Kasumi-1 (cell line): ENCODE measurements at places on chromosomes 7 and 10.

GRCh38 chr7:664997-665735 lies 61.3 kb upstream of the DNAAF5 start:
- DNase-seq, result no peak

- DNase-seq, result no peak
Observed at GRCh38 chr7:1359681-1360485, 99.4 kb downstream of the MICALL2 start.

DNA sequence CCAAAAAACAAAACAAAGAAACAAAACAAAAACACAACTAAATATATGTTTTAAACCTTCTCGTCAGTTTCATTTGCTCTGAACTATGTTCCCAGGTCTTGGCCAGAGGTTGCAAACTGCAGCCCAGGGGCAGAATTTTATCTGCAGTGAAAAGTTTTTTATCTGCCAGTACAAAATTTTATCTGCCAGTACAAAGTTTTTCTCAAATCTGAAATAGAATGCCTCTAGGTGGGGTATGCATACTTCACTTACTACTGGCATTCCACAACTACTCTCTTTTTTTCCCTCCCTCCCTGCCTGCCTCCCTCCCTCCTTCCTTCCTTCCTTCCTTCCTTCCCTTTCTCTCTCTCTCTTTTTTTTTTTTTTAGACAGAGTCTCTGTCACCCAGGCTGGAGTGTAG lies 9.4 kb upstream of the CLDN3 start:
- no peak for DNase-seq

DNA sequence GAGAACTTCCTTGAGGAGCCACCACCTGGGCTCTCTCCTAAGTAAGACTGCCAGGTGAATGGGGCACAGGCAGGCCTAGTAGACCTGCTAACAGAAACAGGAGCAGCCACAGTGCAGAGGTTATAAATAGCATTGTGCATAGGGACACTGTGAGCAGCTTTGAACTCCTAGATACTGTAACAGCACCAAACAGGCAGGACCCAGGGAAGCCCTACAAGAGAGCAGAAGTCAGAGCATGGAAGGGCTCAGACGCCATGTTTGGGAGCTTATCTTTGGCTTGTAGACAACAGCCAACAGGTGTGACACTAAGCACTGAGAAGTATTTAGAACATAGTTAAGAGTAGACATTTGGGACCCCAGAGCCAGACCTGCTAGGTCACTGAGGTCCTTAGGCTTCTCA lies 14.5 kb downstream of the XRCC2 start:
- no peak for DNase-seq

DNA sequence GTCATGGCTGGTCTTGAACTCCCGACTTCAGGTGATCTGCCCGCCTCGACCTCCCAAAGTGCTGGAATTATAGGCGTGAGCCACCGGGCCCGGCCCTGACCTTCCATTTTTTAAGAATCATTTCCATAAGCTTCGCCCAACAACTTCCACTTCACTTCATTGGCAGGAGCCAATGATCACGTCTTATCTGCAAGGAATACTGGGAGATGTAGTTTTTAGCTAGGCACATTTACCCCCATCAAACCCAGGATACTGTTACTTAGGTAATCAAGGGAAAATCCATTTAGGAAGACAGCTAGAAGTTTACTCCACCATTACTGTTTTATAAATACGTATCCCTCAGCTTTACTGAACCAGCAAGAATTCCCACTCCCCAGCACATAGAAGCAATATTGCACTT lies 3.4 kb upstream of the CDK13 start:
- peak; percentile 25 for DNase-seq

- DNase-seq, result peak; percentile 83
Observed at GRCh38 chr10:19788075-19788686, 28.1 kb upstream of the PLXDC2 start.

- no peak for DNase-seq
Observed at GRCh38 chr7:115009139-115009538, 87.2 kb downstream of the MDFIC start.

- no peak for DNase-seq
Observed at GRCh38 chr10:23568996-23569395, 130.1 kb downstream of the OTUD1 start.

GRCh38 chr10:24971374-24971773 lies 19.0 kb upstream of the PRTFDC1 start:
- no peak for DNase-seq

DNA sequence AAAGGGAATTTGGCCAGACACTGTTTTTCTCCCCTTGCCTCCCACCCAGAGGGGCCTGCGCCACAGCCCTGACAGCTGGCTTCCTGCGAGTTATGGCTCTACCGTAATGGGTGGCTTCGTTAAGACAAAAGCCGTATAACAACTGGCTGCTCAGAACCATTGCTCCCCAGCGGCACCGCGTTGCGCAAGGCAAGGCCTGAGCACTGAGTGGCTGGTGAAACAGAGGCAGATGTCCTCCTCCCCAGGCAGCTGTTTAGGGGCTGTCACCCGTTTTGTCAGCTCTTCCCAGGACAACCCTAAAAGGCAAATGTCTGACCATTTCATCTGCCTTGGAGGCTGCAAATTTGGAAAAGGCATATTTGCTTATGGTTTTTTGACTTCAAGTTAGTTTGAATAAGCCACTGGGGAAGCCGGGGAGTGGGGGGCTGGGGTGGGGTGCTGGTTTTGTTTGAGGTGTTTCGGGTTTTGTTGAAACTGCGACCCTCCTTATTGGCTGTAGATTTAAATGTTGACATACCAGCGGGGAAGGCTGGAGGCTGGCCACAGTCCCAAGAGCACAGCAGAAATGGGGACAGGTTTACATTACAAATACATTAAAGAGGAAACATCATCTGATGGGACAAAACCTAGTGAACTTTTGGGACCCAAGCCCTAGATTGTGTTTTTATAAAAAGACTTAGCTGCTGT lies 681 bp upstream of the SPOCK2 start:
- no peak for DNase-seq

DNA sequence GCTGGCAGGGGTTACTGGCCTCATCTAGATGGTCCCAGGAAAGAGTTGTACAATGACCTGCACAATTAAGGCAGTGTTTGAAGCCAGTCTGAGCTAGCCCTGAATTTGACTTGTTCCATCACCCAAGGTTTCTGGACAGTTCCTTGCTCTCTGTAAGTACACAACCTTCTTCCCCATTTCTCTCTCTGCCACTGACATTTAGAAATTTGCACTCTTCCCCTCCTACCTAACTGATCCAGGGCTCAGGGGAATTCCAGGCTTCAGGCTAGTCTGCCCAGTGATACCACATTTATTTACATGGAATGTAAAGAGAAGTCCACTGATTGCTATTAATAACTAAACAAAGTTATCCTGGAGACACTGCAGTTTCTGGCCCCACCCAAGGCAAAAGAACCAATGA lies 139.0 kb upstream of the GPR26 start:
- DNase-seq, result no peak

DNA sequence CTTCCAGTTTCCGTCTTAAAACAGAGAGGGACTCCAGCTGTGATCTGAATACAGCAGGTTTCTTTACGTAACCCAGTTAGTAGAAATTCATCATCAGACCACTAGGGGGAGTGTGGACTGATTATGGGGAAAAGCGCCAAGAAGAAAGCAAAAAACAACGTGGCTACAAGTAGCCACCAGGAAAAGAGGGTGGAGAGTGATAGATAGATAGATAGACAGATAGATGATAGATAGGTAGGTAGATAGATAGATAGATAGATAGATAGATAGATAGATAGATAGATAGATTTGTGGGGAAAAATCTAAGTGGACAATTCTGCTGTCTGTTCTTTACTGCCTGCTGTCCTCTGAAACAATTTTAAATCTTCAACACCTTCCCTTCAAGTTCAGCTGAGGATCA lies 12.7 kb upstream of the AKR1B10 start:
- peak; percentile 84 for DNase-seq

- no peak for DNase-seq
Observed at GRCh38 chr7:1654111-1654510, 16.0 kb upstream of the ELFN1 start.

GRCh38 chr7:81926-82756 lies 110.2 kb upstream of the FAM20C start:
- DNase-seq, result no peak

GRCh38 chr7:117667456-117667855 lies 187.6 kb downstream of the CFTR start:
- DNase-seq, result no peak

DNA sequence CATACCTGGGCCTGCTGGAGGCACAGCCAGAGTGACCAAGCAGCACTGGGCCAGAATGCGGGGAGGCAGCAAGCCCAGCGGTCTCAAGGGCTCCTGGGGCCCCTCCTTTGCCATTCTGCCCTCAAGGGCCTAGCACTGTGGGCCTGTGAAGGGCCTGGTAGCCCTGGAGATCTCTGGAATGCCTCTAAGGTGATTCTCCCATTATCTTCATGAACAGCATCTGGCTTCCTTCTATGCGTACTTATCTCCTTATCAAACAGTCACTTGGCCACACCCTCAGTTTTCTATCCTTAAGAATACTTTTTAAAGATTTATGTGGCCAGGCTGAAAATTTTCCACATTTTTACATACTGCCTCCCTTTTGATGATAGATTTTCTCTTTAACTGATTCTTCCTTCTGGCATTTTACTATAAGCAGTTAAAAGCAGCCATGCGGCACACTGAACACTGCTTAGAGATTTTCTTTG lies 67.5 kb upstream of the CCNY start:
- DNase-seq, result no peak

GRCh38 chr7:148276314-148277041 lies 314.1 kb upstream of the C7orf33 start:
- DNase-seq, result no peak

DNA sequence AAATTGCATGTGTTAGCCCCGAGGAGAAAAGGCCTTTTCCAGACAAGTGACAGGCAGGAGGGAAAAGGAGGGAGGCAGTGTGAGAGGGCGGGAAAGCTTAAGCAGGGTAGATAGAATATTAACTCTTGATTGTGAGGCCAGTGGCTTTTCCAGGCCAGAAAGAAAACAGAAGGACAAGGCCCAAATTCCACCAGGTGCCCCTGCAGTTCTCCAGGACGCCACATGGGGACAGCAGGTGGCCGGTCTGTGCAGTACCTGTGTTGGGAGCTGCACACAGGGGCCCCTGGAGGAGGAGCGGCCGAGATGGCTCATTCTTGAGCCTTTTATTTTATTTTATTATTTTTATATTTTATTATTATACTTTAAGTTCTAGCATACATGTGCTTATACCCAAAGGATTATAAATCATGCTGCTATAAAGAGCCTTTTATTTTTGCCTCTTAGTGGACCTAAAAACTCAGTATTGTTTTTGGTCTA lies 141.3 kb upstream of the KLF14 start:
- no peak for DNase-seq

- peak; percentile 82 for DNase-seq
Observed at GRCh38 chr10:12707461-12708185, 293.9 kb downstream of the CCDC3 start.

- no peak for DNase-seq
Observed at GRCh38 chr10:114940735-114941134, 2.7 kb downstream of the TRUB1 start.

DNA sequence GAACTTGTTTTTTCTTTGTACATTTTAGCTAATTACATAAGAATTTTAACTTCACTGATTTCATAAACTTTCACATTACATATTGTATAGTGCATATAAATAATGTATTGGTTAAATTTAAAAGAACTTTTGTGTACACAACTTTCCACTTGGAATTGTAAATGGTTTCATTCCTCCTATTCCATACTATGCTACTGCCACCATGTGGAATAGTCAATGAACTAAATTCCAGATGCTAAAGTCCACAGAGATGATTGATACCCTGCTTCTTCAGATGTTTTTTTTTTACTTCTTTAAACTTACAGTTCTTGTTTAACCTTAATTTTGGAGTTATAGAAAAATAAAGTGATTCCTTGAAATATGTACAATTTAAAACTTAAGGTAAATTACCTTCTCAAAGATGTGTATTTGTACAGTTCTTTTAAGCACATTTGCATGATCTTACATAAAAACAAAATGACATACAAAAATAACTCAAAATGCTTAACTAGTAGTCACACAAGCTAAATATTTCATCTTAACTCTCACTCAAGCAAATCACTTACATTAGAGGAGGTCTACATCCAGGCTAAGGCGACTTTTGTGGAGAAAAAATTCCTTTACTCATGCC lies 247.6 kb upstream of the HGF start:
- peak; percentile 38 for DNase-seq

DNA sequence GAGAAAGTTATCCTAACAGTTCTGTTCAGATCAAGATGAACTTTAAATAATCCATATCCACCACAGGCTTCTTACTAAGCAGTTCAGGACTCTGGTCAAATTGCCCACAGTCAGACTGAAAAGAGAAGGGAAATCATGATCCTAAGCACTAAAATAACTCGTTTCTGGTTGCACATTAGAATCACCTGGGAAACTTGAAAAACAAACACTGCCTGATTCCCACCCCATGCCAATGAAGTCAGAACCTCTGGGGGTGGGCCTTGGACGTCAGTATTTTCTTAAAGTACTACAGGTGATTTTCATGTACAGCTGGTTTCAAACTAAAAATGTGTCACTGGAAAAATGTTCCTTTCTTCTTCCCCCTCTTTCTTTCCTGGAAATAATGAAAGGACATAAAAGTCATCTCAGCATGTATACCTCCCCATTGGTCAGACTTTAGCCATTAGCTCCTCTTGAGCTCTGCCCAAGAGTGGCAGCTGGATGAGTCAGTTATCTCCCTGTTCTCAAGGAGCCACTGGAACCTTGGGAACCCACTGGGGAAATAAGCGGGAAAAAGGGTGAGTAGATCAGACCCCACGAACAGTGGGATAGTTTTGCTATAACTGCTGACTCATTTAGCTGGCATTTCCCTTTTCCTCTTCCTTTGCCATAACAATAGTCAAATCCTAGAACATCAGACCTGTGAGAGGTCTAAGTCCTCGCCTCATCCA lies 75.3 kb upstream of the IL6 start:
- no peak for DNase-seq

DNA sequence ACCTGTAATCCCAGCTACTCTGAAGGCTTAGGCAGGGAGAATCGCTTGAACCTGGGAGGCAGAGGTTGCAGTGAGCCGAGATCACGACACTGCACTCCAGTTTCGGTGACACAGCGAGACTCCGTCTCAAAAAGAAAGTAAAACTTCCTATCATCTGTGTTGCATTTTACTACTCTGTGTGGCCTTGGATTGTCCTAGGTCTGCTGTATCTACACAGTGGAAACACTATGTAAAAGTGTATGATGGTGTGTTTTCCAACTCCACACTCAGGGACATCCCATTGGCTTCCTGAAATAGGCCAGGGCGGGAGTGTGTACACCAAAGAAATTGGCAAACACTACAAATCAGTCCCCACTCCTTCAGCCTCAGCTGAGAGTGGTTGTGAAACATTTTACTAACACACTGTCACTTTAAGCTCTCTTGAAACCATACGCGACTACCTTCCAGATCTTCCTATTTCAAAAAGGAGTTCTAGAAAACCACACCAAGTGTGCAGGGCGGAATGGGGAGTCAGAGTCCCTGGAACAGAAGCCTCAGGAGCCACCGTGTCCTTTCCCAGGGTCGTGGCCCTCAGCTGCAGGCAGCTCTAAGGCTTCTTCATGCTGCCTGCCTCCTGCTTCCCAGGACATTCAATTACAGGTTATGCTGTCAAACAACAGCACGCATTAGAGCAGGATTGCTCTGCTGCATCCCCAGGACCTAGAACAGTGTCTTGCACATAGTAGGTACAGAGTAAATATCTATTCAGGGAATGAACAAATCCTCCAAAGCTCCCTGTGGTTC lies 275.4 kb downstream of the PARD3 start:
- no peak for DNase-seq
